ENCODE measurements at places on chromosomes 4 and X.
A peak's percentile ranks its signal among the peaks of the same experiment; 100 is the strongest.

- no peak for DNase-seq
These were observed 14.0 kb downstream of the DIPK2B start for GRCh38 chrX:45186643-45187026.

DNA sequence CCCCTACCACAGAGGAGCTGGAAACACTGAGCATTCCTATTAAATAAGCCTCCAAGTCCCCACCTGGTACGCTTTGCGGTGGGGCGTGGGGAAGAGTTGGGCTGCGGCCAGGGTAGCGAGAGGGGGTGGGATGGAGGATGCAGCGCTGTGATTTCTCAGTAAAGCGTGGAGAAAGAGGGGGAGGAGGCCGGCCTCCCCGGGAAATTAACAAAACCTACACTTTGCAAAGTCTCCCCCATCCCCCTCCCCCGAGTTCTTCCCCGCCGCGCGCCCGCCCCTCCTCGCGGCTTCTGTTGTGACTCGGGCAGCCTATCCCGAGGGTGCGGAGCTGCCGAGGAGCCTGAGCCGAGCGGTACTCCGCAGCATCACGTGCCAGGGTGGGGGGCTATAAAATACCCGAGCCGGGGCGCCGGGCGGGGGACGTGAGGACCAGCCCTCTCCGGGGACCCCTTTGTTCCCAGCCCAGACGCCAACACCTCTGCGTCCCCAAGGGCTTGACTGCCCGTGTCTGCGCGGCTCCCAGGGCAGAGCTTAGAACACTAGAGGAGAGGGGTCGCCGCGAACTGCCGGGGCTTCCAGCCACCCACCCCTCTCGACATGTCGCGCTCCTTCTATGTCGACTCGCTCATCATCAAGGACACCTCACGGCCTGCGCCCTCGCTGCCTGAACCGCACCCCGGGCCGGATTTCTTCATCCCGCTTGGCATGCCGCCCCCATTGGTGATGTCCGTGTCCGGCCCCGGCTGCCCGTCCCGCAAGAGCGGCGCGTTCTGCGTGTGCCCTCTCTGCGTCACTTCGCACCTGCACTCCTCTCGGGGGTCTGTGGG, at the start of gene GSX2:
TSS of gene GSX2 (plus strand) at position 416 of the 827 bp plus-strand sequence. CDS start at position 598, 182 bp downstream.
- DNase-seq, result no peak

DNA sequence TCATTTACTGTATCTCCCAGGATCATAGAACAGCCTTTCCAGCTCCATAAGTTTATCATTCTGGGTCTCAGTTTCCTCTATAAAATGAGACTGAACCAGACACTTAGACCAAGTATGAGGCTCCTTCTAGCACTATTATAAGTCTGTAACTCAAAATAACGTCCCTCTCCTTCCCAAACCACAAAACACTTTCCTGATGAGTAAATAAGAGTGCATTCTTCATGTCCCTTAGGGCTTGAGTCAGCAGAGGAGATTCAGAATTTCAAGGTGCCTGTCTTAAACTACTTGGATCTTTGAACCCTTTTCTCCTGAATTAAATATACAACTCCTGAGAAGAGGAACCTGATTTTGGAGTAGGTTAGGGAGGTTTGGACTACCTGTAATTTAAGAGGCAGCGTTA, 62.6 kb downstream of the GLRA2 start:
- DNase-seq, result no peak

- no peak for DNase-seq
These were observed 3.7 kb upstream of the SHOX start for GRCh38 chrX:626745-627509.

- peak; percentile 60 for DNase-seq
These were observed 40.4 kb upstream of the TLR2 start for GRCh38 chr4:153643406-153644383.

- peak; percentile 63 for DNase-seq
These were observed 43.2 kb downstream of the TMEM144 start for GRCh38 chr4:158253350-158253980.

DNA sequence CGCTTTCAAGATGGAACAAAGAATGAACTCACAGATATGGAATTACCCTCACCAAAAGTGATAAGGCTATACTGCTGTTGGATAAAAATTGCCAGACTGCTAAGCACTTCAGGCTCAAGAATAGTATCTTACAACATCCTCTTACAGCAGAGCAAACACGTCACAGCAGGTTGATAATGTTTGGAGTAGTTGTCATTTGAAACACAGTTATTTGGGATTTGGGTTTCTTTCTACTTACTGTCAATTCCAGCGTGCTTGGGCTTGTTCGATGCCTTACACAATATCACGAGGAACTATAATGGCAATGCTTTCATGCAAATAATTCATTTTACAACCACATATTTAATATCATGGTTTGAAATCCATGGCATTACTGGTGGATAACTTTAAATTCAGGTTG, 1223.7 kb upstream of the AGA start:
- DNase-seq, result no peak

DNA sequence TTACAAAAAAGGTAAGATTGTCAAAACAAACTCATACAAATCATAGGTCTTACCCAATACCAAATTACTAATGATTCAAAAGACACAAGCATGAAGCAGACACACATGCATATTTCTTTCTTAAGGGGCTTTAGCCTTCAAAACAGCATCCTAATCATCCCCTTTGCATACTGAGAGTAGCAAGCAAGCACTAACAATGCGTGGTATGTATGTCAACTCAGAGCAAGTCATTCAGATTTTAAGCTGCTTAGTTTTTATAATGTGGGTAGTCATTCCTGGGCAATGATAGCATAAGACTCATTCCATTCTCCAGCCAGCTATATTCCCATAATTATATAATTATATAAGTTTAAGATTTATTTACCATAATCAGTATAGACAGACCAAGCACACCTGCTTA, 219.6 kb downstream of the DKK2 start:
- DNase-seq, result peak; percentile 87

- no peak for DNase-seq
These were observed 12.4 kb downstream of the SMIM14 start for GRCh38 chr4:39626261-39626660.

DNA sequence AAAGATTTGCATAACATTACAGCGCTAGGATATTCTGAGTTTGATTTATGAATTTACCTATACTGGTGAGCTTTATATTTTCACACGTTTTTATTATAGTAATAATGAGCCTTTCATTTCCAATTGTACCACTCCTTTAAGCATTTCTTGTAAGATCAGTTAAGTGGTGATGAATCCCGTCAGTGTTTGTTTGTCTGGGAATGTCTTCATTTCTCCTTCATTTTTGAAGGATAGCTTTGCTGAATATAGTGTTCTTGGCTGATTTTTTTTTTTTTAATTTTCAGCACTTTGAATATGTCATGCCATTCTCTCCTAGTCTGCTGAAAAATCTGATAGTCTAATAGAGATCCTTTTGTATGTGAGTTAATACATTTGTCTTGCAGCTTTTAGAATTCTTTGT, 70.1 kb downstream of the IL15 start:
- DNase-seq, result no peak

DNA sequence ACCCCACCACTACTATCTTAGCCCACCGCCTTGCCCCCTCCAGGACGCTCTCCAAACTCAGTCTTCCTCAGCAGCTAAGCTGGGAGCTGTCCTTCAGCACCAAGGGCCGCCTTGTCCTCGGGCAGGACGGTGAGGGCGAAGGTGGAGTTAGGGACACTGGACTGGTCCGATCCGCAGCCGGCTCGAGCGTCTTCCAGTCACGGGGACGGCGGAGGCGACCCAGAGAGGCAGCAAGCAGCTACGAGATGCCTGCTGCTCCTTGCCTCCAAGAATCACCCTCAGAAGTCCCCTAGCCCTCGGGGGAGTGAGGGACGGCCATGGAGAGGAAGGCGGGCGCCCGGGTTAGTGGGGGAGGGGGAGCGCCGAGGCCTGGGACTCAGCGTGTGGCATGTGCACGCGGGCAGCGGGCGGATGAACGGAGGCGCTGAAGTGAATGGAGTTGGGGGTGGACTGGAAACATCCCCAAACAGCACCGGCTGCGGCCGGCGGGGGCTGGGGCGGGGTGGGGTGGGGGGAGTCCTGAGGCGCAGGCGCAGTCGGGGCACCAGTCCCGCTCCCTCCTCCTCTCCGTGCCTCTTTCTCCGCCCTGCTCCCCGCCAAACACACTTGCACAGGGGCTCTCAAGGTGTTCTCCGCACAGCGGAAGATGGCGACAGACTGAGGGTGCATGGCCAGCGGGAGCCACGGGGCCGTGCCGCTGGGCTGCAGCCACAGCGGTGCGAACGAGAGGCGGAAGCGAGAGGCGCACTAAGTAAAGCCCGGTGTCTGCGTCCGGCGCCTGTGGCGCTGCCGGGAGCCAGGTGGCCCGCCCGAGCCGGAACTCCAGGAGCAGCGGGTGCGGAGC, at the start of gene NALF2:
TSS of gene NALF2 (plus strand) at position 545 of the 844 bp plus-strand sequence. CDS start 957 bp downstream, outside the sequence.
- peak; percentile 39 for DNase-seq
